ENCODE measurements at places on chromosomes 3 and 15.

GRCh38 chr3:13161021-13161759 lies 88.0 kb upstream of the IQSEC1 start:
- DNase-seq = no peak
- peaks cover 67% of the 10 kb centered on the region for H3K27me3 ChIP-seq
- no peak overlapping the region for H3K27ac ChIP-seq

DNA sequence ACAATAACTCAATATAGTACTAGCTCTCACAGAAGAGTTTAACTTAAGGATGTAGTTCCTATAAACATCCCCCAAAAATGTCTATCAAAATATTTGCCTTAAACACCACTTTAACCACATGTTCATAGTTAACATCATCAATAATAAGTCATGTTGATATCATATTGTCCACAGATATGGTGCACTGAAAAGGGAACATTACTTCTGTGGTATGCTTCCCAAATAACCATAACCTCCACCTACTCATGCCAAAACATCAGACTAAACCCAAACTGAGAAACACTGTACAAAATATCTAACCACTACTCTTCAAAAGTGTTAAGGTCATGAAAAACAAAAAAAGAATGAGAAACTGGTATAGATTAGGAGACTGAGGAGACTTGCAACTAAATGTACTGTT lies 32.9 kb downstream of the SLC4A7 start:
- H3K4me3 ChIP-seq = no peak overlapping the region
- H3K4me1 ChIP-seq = no peaks in the 10 kb centered on the region
- H3K27ac ChIP-seq = no peak overlapping the region
- H3K36me3 ChIP-seq = no peaks in the 10 kb centered on the region

- H3K4me1 ChIP-seq = no peaks in the 10 kb centered on the region
- H3K4me3 ChIP-seq = no peak overlapping the region
- no peaks in the 10 kb centered on the region for H3K27me3 ChIP-seq
- no peak overlapping the region for H3K27ac ChIP-seq
- H3K36me3 ChIP-seq = peaks cover 8% of the 10 kb centered on the region
These were observed 19.9 kb downstream of the SPICE1 start for GRCh38 chr3:113495035-113495434.

DNA sequence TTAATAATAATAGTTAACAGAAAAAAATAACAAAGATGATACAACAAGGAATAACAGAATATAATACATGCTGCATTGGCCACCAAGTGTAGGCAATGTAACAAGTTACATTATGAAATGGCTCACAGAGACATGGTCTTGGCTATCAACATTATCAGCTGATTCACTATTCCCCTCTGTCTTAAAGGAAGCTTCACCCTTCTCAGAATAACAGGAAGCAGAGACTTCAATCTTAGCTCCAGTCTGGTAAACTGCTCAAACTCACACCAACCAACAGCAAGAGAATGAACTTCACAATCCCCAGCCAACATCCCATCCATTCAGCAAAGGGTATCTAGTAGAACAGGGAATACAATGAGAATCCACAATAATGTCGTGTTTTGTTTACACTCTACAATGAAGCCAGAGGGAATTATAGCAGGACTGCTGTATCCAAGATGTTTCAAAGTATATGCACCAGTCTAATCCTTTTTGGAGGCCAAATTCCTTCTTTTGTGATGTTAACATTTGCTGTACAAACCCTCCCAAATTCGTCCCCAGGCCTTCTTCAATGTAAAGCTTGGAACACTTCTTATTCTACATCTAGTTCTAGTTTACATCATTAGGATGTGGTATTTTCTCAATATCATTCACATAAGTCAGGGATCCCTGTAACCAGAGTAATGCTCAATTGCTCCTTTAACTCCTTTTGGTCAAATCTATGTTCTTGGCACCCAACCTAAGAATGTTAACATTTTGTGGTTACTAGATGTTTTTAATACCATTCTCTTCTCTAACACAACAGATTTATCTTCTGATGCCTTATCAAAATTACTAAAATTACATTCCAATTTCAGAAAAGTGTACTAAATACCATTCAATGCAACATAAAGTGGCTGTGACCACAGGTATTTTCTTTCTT lies 52.4 kb upstream of the CMSS1 start:
- no peaks in the 10 kb centered on the region for H3K36me3 ChIP-seq
- no peaks in the 10 kb centered on the region for H3K4me1 ChIP-seq
- H3K27ac ChIP-seq = no peak overlapping the region
- 0 out of 2 replicates have a peak, but pooled peaks cover 4% of the 10 kb centered on the region for H3K27me3 ChIP-seq
- no peak for DNase-seq

GRCh38 chr15:67175643-67176071 lies 78.8 kb downstream of the AAGAB start:
- no peak for DNase-seq
- no peaks in the 10 kb centered on the region for H3K27me3 ChIP-seq
- peaks cover 17% of the 10 kb centered on the region for H3K4me1 ChIP-seq
- no peak overlapping the region for H3K4me3 ChIP-seq
- H3K27ac ChIP-seq = no peak overlapping the region

All from K562 (cell line).